Activated T-helper 1 cell treated with anti-CD3 and anti-CD28 coated beads, Interleukin-12 subunit alpha, Interleukin-12 subunit beta, Interleukin-2, Interleukin-4 antibody, amounts not matched to agents 30 ng/mL and 10 ng/mL and 1 ng/mL, durations not matched to agents 14 hours and 24 hours and 36 hours (primary cell): ENCODE measurements at places on chromosomes 12 and 14.

GRCh38 chr14:60922050-60922449 is 58.8 kb downstream of the TRMT5 start:
- no peak for DNase-seq

GRCh38 chr12:112025808-112026375 is 12.7 kb downstream of the ERP29 start:
- no peak for DNase-seq

- no peak for DNase-seq
Measured at GRCh38 chr12:31664038-31664437, 4.5 kb downstream of the ETFBKMT start.

DNA sequence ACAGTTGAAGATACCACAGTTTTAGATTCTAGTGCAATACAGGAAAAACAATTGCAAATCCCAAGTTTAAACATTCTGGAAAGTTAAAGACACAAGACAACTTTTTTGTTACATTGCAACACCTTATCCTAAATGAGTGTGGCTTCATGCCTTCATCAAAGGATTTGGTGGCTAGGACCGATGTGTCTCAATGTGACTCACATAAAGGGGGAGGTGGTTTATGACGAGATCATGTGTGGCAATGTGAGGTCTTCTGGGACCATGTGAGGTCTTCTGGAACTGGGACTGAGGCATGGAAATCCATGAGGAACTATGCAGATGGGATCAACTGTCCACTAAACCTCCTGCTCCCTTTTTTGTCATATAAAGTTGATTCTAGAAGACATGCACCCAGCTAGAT is 166.2 kb downstream of the PAX9 start:
- DNase-seq, result no peak

DNA sequence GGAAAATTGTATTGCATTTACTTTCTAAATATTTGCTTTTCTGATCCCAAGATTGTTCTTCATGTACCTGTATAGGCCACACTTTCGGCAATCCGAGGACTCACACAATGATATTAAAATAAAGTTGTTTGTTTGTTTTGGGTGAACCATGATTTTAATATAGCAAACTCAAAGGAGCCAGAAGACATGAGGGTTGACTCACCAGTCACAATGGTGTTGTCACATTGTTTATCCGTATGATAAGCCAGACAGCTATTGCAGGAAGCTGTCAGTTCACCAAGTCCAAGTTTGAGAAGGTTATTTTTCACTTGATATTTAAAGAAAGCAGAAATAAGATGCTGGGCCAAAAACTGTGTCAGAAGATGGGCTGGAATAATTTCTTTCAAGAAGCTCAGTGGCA is 67.1 kb upstream of the CPM start:
- DNase-seq, result no peak

DNA sequence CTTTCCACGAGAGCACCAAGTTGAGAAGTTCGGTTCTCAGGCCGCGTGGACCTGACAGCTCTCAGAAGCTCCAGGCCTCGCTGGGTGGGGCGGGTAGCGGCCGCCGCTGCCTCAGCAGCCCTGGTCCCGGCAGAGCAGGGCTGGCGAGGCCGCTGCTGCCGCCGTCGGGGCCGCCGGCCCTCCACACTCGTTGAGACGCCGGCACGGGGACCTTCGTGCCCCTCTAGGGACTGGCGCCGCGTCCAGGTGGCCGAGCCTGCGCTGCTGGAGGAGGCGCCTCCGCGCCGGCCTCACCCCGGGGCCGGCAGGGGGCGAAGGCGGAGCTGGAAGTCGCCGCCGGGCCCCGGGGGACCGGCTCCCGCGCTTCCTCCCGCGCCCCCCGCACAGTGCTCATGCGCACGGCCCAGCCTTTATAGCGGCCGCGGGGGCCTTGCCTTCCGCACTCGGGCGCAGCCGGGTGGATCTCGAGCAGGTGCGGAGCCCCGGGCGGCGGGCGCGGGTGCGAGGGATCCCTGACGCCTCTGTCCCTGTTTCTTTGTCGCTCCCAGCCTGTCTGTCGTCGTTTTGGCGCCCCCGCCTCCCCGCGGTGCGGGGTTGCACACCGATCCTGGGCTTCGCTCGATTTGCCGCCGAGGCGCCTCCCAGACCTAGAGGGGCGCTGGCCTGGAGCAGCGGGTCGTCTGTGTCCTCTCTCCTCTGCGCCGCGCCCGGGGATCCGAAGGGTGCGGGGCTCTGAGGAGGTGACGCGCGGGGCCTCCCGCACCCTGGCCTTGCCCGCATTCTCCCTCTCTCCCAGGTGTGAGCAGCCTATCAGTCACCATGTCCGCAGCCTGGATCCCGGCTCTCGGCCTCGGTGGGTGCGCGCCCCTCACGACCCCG is at the start of gene COCH:
Gene COCH, plus strand, starts transcription at position 440 of the 879 bp plus-strand sequence. Its CDS starts 380 bp downstream, at position 820.
- peak; percentile 3 for DNase-seq

DNA sequence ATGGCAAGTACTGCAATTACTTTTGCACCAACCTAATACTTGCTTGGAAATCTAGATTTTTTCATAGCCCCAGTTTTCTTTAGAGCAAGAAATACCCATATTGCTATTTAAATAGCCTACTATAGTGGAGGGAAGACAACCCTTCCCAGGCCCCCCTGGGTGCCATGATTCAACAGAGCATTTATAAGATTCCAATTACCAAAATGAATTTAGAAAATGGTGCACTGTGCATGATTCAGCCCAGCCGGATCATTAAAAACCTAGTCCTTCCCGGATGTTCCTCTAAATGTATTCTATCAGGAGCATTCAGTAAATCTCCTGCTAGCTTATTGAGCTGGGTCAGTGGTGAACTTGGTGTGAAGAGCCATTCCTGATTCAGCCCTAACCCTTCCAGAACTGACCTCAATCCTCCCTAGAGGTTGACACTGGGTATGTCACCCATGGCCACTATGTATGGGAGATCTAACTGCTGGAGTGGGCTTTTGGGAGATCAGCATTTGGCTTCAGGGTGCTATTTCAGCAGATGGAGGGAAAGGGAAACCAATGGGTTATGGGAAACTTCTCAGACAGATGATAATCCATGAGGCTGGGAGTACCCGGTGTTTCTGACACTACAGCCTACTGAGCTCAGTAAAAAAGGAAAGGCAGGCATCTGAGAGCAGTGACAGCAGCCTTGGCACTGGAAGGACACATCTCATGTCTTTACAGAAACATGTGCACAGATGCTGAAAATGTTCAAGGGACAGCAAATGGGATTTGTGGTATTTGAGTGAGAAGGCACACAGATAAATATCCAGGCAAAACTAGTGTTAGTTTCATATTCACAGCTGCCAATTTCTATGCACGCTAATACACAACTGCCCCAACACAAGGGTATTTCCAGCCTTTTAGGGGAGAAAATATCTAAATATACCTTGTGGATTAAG is 258.9 kb downstream of the DPF3 start:
- DNase-seq, result no peak

GRCh38 chr12:122235741-122236140 is 9.9 kb upstream of the DIABLO start:
- no peak for DNase-seq

DNA sequence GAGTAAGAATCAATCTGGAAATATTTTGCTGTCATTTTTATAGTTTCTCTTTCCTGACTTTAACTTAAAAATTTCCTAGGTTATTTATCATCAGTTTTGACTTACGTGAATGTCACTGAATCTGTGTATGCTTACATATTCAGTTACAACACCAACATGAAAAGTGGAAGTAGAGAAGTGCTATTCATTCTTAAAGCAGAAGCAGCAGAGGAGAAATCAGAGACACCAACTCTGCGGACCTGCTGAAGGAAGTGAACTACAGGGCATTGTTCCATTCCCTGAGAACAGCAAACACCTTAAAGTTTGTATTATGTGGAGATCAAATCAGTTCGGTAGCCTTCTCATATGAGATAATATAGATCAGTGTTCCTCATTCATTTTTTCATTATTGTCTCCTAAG is 34.1 kb downstream of the RAD51B start:
- no peak for DNase-seq
